T-helper 17 cell (primary cell): ENCODE measurements at places on chromosomes 5 and 9.

DNA sequence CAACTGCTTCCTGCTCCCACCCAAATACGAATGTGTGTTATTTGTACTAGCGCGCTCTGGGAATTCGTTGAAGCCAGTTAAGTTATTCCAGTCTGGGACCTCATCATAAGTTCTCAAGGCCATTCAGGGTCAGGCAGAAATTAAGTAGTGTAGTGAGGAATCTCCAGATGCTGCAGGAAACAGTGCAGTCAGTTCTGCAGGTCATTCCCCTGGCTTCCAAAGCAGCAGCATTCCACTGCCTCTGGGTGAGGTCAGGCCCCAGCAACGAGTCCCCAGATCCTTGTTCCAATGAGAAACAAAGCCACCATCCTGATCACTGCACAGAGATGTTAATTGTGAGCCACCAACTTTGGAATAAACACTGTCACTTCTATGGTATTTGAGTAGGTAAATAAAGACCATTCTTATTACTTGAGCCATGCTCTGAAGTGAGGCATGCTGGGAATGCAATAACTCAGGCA is 33.1 kb downstream of the SVEP1 start:
- DNase-seq = no peak

- DNase-seq = no peak
These were observed 145.9 kb downstream of the ASTN2 start for GRCh38 chr9:117268847-117269446.

DNA sequence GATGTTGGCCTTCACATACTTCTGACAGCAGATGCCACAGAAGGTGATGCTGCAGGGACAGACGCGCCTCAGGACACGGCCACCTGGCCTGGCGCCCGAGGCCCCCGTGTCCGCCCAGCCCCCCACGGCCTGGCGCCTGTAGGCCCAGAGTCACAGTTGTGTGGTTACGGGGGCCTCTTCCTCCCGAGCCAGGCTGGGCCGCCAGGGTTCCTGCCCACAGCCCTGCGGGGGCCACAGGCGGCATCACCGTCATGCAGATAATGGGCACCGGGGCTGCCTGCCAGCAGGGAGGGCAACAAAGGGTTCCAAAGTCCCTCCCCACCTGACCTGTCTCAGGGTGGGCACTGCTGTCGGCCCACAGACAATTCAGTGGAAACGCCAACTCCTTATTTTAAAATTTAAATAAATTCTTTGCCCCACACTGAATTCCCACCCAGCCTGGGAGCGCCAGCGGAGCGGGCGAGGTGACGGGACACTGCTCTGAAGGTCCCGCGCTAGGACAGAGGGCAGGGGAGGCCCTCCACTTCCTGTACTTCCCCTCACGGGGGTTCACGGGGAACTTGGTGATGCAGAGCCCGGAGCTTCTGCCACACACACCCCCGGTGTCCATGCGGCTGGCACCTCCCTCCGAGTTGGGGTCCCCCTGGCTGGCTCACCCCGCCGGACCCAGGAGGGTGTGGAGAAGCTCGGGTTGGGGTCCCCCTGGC is 40.6 kb downstream of the EXOC3 start:
- no peak for DNase-seq

DNA sequence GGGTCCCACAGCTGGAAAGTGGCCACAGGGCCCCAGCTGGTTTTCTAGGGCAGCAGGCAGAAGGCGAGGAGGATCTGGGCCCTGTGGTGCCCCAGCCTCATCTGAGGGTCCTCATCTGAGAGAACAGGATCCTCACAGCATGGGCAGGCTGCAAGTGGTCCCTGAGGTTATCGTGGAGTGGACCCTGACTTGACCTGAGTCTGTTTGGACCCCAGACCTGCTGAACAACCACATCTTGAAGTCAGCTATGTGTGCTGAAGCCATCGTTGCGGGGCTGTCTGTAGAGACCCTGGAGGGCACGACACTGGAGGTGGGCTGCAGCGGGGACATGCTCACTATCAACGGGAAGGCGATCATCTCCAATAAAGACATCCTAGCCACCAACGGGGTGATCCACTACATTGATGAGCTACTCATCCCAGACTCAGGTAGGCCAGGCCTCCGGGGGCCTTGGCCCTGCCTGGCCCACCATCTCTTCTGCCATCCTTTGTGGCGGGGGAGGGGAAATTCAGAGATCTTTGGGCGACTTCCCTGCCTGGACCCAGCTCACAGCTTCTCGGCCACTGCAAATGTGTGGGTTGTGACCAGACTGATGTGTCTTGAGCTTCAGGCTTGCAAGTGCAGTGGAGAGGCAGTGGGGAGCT is 24.0 kb downstream of the TGFBI start:
- DNase-seq = no peak

GRCh38 chr5:61966997-61967396 is 339.0 kb upstream of the KIF2A start:
- no peak for DNase-seq

- no peak for DNase-seq
These were observed 548.6 kb upstream of the TLE4 start for GRCh38 chr9:79023134-79023580.

DNA sequence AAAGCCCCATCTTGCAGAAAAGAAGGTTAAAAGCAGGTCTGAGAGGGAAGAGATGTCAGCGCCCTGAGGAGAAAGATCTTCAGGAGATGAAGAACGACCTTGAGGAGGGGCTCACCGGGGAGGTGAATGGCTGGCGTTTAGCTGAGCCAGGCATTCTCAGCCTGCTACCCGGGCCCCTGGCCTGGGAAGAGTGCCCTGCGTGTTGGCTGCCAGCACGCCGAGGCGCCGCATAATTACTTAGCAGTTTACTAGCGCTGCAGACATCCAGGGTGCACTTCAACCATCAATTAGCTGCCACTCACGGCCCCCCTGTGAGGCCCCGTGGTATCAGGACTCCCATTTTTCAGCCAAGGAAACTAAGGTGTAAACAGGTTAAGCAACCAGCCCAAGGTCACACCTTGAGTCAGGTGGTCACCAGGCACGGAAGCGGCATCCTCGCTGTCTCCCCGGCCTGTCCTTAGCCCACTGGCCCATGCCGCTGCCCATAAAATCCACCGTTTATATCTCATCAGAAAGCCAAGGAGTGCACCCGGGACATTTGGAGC is 551.9 kb downstream of the BNC2 start:
- no peak for DNase-seq

- DNase-seq = no peak
These were observed 199.6 kb downstream of the YTHDC2 start for GRCh38 chr5:113713051-113713450.

GRCh38 chr5:22238047-22238446 is 615.1 kb downstream of the CDH12 start:
- no peak for DNase-seq

- DNase-seq = no peak
These were observed 8.8 kb downstream of the ARPC5L start for GRCh38 chr9:124870723-124871122.

- no peak for DNase-seq
These were observed 24.4 kb downstream of the SLC6A7 start for GRCh38 chr5:150214289-150214688.

DNA sequence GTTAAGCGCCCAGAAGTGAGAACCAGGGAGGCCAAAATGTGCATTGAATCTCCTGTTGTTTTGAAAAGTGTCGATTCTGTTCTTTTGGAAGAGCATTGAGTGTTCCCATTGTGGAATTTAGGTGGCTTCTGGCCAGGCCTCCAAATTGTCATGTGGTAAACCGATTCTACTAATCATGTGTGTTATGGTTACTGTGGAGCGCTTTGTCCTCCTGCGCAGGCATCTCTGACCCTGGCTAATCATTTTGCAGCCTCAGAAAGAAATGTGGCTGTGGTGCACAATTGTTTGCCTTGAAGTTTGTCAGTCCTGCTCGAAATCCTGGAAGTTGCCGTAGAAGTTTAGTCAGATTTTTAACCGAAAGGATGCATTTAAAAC is 121.3 kb downstream of the RASGRF2 start:
- no peak for DNase-seq

DNA sequence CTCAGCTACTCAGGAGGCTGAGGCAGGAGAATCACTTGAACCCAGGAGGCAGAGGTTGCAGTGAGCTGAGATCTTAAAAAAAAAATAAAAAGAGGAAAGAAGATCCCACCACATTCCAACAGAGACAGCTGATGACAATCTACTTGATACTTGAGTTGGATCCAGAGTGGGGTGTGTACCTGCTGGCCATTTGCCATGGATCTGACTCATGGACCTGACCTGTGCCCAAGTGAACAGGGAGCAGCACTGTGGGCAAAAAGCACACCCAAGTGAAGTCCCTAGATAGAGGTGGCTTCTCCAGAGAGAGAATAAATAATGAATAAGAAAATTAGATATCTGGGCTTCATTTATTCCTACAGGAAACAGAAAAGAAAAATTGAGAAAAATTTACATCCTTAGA is 81.2 kb upstream of the MIER3 start:
- DNase-seq = no peak

DNA sequence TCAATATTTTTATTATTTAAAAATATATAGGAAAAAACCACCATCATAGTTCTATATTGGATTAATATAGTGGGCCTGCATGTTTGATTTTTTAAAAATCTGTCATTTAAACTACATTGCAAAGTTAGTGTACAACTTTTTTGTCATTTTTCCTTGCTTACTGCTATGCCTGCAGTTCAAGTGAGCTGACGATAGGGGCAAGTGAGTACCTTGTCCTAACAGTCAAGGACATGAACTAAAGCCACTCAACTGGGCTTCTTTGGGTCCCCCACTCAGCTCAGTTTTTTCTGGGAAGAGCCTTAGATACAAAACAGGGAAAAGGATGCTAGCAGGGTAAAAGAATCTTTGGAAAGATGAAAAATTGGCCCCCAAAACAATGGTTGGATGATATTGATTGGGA is 269.9 kb downstream of the MAN2A1 start:
- no peak for DNase-seq

- no peak for DNase-seq
These were observed 49.7 kb downstream of the GNAQ start for GRCh38 chr9:77981907-77982306.

- no peak for DNase-seq
These were observed 312.1 kb downstream of the TMEM232 start for GRCh38 chr5:110414360-110414759.

DNA sequence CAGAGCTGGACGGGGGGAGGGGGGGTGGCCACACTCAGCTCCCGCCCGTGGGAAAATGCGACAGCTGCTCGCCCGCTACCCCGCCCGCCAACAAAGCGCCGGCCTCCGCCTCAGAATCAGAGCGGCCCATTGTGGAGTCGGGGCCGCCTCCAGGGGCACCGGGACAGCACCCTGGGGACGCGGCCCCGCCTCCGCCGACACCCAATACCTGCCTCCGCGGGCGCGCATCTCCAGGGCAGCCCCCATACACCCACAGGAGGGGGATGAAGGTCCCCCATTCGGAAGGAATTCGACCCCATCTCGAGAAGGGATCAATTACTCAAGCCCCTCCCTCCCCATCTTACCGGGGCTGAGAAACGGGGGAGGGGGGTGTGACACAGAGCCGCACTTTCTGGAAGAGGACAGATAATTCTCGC is 1.3 kb downstream of the NOTCH1 start:
- peak; percentile 45 for DNase-seq

DNA sequence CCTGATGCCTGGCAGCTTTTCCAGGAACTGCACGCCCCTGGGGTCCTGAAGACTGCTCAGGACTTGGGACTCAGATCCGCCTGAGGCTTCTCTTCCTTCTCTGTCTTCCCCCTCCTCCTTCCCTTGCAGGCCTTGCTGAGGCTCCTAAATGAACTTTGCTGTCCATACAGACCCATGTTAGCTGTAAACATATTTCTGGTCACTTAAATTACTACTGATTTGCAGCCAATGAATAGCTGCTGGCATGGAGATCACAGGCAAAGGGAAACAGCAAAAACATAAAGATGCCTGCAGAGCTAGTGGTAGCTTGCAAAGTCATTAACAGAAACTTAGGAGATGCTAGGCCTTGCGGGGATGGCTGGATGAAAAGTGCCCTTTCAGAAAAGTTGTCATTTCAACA is 261.9 kb downstream of the GADD45G start:
- no peak for DNase-seq

GRCh38 chr9:77251050-77251449 is 73.7 kb downstream of the VPS13A start:
- no peak for DNase-seq

- DNase-seq = no peak
These were observed 37.0 kb upstream of the VDAC1 start for GRCh38 chr5:134041570-134042411.

DNA sequence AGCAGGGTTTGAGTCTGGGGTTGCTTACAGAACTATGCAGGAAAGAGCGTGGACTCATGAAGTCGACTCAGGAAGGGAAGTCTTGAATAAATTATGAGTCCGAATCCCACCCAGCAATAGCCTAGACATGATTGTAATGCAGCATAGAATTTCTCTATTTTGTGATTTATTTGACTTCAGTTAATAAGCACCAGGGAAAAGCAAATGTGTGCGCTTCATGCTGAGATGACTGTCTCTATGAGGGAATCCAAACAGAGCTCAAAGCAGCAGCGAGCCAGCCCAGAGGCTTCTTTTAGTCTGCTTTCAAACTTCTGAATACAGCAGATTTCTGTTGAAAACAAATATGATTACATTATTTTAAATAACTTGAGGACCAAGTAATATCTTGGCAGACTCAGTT is 188.0 kb downstream of the SEMA6A start:
- DNase-seq = no peak

- no peak for DNase-seq
These were observed 7.0 kb downstream of the TEX48 start for GRCh38 chr9:114674798-114675540.

DNA sequence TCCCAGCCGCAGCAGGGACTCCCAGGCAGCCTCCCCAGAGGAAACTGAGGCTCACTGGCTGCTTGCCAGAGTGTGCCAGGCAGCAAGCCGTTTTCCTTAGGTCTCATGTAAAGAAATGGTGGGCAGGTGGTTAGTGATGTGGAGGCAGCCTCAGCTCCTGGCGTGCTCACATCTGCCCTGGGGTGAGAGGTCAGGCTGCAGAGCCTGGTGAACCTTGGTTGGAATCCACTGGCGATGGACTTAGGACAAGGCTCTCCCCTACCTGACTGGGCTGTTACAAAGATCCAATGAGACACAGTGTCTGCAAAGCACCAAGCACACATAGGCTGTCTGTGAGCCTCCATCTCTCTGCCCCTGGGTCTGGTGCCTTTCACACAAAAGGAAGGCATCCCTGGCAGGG is 30.9 kb downstream of the LHX6 start:
- DNase-seq = no peak

- no peak for DNase-seq
These were observed 81.1 kb upstream of the NR3C1 start for GRCh38 chr5:143484601-143485000.

GRCh38 chr9:27204578-27204977 is 92.4 kb downstream of the EQTN start:
- DNase-seq = no peak

DNA sequence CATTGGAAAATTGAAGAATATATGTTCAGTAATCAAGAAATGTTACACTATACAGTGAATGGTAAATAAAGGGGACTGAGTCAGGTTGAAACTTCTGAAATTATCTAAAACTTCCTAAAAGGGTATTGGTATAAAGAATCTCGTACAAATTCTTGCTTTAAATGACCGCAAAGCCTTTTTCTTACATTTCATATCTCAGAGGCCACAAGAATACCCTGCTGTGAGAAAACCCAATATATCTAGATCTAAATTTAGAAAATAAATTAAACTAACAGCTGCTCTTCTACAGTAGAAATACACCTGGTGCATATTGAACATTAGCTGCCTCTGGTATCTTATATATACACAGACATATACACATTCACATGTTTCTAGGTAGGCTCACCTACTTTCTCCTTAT is 221.7 kb downstream of the PCSK5 start:
- DNase-seq = no peak
